ENCODE measurements at places on chromosomes 5 and 9.

DNA sequence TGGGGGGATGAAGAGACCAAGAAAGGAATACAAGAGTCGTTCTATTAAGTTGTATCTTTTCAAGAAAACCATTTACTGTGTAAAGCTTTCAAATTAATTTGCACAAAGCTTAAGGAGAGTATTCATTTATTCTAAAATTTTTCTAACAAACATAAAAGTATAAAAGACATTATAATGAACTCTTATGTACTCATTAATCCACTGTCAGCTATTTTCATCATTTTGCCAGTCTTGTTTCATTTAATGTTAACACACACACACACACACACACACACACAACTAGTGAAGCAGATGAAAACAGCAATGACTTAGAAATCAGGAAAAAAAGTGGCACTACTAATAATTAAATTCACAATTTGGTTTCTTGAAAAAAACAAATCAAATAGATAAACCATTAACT lies 176.7 kb downstream of the TLE1 start:
- DNase-seq: no peak

DNA sequence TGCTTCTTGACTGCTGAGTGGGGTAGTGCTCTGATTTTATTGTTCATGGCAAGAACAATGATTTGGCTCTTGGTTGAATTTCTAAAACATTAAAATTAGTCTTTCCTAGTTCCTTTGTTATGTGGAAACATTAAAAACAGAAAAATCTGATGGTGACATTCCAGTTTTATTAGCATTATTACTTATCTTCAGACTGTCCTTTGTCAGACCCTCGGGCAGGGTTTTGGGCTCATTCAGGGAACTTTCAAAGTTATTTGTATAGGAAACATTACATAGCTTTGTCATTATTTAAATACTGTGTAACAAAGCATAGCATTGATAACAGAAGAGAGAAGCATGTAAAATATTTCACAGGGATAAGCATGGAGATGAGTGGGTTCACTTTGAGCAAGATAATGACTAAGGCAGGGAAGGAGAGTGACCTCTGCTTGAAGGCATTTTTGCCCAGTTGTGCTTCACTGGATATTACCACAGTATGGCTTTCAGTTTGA lies 119.9 kb downstream of the KDM4C start:
- peak; percentile 79 for DNase-seq

DNA sequence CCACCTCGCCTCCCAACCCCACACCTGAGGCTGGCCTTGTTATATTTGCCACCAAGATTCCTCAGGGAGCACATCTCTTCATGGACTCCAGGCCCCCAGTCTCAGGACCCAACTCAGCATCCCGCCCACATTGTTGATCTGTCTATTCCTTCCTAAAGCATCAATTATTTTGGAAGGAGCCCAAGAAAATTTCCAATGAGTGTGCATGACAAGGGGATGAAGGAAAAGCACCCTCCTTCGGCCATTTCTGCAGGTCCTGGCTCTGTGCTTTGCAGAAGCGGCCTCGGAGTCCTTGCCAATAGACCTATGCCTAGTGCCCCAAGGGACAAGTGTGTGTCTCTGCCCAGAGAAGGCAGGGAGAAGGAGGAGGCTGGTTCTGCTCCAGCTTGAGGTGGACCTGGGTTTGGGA lies 273.2 kb downstream of the GADD45G start:
- DNase-seq: no peak

GRCh38 chr5:10699987-10700386 lies 61.0 kb downstream of the DAP start:
- no peak for DNase-seq

GRCh38 chr9:91419222-91420191 lies 4.1 kb downstream of the NFIL3 start:
- peak; percentile 87 for DNase-seq

DNA sequence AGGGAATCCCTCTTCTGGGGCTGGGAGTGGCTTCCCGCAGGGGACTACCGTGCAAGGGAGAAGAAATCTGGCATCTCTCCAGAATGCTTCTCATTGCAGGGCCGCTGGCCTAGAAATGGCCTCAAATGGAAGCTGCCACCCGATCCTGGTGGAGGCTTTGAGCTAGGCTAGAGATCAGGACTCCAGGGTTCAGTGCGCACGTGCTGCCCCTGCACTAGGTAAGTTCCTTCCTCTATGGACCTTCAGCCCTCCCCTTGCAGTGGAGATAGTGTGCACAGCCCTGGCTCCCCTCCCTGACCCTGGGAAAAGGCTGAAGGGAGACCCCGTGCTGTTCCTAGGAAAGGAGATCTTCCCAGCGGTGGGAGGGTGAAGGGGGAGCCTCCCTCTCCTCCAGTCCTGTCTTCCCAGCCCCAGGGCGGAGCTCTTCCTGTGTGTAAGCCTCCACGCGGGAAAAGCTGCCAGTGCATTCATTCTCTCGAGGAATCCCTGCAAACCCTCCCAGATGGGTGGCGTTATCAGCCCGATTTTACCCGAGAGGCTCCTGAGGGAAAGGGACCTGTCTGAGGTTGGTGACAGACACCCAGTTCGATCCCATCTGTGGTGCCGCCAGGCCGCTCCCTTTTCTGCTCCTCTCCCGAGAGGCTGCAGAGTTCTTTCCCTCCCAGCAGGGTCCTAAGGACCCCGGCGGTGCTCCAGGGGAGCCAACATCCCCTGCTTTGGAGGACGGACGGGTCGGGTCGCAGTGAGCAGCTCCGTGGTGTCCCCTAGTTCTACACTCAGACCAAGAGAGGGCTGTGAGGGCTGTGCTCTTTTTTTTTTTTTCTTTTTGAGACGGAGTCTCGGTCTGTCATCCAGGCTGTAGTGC lies 1.4 kb upstream of the CERCAM start:
- no peak for DNase-seq

DNA sequence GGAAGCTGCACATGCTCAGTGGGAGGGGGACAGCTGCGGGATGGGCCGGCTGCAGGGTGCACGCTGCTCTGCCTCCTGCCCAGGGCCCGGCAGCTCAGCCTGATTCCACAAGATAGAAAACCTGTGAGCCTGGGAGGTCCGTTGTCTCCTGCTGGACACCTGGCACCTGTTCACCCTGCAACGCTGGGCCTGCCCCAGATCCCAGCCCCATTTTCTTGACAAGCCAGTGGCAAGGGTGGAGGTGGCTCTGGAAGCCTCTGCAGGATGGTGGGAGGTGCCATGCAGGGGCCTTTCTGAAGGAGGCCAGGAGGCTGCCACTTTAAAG lies 68.1 kb upstream of the RNF130 start:
- DNase-seq: no peak

DNA sequence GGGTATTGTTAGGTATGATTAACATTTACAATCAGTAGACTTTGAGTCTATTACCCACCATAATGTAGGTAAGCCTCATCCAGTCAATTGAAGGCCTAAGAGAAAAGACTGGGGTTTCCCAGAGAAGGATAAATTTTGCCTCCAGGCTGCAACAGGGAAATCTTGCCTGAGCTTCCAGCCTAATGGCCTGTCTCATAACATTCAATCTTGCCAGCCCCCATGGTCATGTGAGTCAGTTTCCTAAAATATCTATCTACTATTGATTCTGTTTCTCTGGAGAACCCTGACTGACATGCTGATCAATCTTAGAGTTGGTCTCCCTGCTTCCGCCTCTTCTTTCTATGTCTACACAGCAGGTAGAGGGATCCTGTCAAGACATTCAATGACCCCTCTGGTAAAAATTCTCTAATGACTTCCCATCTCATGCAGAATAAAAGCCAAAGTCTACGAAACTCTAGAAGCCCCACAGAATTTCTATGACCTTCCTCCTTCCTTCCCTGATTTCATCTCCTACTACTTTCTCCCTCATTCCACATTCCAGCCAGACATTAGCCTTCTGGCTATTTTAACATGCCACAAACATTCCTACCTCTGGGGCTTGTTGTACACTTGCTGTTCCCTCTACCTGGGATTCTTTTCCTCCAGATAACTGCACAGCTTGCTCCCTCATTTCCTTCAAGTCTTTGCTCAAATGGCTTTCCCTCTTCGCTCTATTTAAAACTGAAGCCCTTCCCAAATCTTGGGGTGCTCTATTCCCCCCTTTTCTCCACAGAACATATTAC lies 60.2 kb downstream of the FBXW11 start:
- no peak for DNase-seq

- DNase-seq: no peak
These were observed 34.4 kb downstream of the APC start for GRCh38 chr5:112772124-112772523.

GRCh38 chr5:141811287-141812155 lies 66.7 kb downstream of the PCDH1 start:
- DNase-seq: no peak

- DNase-seq: no peak
These were observed 10.8 kb upstream of the MGAT1 start for GRCh38 chr5:180813420-180813819.

DNA sequence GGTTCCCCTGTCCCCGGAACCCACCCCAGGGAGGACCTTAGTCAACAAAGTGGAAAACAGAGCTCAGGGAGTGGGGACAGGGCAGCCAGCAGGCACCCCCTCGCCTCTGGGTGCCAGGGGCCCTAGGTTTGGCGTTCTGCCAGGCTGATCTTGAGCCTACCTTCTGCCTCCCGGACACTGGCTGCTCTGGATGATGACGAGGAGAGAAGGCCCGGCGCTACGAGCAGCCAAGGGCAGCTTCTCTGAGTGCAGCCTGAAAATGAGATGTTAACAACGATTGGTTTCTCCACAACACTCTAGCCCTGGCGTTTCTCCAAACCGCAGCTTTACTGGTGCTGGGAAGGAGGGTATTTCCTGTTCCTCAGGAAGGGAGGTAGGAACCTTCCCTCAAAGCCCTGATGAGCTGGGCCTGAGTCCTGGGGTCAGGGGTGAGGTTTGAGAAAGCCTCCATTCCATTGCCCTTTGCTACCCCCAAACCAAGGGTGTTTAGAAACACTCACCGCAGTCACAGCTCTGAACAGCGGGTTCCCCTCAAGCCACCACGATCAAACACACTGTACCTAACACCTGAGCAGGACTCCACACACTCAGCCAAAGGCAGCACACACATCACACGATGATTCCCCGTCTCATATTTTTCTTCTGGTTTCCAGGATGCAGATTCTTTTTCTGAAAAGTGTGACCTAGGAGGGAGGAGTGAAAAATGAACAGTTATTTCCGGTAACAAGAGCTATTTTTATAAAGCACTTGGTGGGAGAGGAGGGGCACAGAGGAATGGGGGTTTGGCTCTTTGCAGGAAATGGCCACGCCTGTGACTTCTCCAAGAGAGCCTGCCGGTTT lies at the start of gene STING1:
Gene STING1, minus strand, starts transcription at position 709 of the 840 bp plus-strand sequence. CDS start 1,054 bp downstream, outside the sequence.
- DNase-seq: peak; percentile 99

- DNase-seq: no peak
These were observed 3.5 kb downstream of the PDLIM7 start for GRCh38 chr5:177493795-177494345.

DNA sequence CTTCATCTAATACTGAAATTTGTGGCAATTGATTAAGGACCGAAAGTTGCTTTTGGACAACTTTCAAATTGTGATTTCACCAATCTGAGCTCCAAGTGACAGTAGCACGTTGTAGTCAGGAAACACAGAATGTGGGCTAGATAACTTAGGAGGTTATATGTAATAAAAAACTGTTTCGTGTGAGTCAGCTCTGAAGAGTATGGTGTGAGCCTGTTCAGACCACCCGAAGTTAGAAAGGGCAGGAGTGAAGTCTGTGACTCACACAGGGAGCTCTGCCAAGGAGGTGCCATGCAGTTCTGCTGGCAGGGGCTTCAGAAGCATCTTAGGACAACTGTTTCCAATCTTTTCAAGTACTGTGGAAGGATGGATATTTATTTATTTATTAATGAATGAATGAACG lies 16.4 kb upstream of the ZBTB34 start:
- DNase-seq: peak; percentile 96

DNA sequence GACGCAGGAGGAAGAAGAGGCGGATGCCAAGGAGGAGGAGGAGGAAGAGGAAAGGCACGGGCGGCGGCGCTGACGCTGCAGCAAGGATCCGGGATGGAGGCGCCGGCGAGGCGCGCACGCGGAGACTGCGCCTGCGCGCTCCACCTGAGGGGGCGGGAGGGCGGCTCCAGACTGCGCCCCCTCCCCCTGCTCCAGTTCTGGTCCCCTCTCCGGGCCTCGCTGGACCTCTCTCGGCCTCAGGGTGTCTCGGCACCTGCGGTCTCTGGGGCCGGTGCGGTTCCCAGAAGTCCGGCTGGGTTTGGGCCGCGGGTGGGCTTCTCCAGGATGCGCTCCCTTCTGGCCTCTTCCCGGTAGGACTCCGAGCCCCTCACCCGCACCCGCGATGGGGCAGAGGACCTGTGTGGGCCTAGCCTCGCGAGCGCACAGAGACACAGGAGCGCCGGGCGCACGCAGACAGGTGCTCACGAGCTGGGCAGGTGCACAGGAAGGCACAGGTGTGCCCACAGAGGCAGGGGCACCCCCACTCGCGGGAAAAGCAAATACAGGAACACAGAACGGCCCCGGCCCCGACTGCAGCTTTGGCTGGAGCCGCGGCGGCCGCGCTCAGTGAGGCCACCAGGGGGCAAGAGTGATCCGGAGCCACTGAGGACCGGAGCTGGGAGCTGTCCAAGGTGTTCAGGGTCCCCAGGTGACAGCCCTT lies at the start of gene NPDC1:
Gene NPDC1, minus strand, starts transcription at position 90 of the 700 bp plus-strand sequence. CDS start 188 bp downstream, outside the sequence.
- DNase-seq: peak; percentile 74

GRCh38 chr5:366541-367357 lies 45.2 kb downstream of the AHRR start:
- no peak for DNase-seq

- no peak for DNase-seq
These were observed 3.5 kb downstream of the NXNL2 start for GRCh38 chr9:88538311-88539085.

GRCh38 chr9:79477955-79478771 lies 93.6 kb upstream of the TLE4 start:
- DNase-seq: peak; percentile 21

DNA sequence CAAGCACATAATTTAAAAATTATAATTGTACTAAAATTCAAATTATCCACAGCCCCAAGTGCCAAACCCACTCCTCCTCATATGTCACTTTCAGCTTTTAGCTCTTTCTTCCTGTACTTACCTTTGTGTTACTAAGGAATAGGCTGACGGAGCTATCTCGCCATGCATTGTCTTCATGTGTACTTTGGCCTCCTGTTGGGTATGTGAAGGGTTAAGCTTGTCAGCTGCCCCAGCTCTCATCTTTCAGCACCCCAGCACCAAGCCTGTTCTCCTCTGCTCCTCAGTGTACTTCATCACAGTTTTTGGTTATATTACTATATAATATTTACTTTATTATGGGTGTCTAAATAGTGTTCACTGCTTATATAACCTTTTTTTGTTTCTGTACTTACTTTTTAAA lies 46.2 kb downstream of the OSTF1 start:
- DNase-seq: no peak

GRCh38 chr9:80134487-80134886 lies 562.7 kb downstream of the TLE4 start:
- DNase-seq: no peak

- DNase-seq: peak; percentile 89
These were observed 14.4 kb downstream of the STK10 start for GRCh38 chr5:172173564-172174153.

GRCh38 chr5:116395631-116396203 lies 178.9 kb downstream of the SEMA6A start:
- no peak for DNase-seq

DNA sequence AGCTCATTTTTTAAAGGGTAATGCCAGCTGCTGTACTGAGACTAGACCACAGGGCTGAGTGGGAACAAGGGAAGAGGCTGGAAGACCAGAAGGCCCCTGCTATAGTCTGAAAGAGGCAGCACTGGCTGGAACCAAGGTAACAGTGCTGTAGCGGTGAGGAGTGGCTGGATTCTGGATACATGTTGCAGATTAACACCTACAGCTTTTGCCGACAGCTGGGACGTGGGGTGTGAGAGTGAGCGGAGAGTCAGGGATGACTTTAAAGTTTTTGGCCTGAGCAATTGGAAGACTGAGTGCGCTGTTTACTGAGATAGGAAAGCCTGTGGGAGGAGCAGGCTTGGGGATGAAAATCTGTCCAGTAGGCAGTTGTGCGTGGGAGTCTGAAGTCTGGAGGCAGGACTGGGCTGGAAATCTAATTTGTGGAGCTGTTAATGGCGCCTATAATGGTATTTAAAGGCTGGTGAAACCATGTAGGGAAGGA lies 26.5 kb downstream of the AQP7 start:
- no peak for DNase-seq
